ENCODE measurements at places on chromosomes 13 and 19. TPM values are rescaled to one million over a fixed set of nuclear protein-coding genes. Genes with fewer than 3 reads are reported as not detected.

DNA sequence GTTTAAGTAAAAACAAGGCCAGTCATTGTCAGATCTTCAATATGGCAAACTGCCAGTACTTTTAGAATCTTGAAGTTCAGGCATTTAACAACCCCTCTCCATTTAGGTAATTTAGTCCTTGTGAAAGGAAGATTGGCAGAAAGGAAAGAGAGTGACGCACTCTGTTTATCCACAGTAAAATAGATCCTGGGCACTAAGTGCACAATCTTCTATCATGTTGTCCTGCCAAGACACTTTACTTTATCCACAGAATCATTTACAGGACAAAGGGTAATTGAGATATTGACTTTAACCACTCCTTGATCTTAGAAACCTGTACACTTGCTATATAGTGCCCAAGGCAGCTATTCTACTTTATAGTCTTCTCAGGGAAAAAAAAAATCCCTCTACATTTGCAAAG, 786.4 kb upstream of the SLITRK1 start:
- no peak for DNase-seq

DNA sequence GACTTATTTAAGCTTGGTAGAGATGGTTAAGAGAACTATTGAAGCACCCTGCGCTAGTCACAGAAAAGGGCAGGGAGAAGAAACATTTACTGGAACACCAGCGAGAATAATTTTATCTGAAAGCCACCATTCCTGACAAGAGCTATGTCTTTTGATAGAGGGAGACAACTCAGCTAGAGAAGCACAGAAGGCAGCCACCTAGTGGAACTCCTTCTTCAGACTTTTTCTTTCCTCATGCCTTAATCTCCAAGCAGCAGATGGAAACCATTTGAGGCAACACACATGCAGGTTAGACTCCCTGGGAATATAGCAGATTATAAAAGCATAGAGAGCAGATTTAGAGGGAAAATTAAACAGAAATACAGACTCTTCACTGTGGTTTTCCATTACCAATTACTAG, 813.4 kb downstream of the SLITRK6 start:
- no peak for DNase-seq

DNA sequence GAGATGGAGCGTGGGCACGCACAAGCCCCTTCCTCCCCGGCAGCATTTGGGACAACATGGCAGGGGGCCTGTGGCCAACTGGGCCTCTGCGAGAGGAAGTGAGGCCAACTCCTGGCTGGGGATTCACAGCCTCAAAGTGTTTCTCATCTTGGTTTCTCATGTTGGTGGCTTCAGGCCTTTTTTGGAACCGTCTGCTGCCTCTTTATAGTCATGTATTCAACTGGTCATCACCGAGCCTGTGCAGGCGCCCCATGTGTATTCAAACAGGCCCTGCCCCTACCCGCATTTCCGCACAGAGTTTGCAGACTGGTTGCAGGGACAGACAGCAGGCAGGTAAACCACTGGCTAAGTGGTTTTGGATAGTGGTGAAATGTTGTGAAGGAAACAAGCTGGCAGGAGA, 17.3 kb upstream of the RELB start:
- no peak for DNase-seq

- no peak for DNase-seq
Observed at GRCh38 chr19:23561341-23561740, 125.7 kb downstream of the ZNF675 start.

DNA sequence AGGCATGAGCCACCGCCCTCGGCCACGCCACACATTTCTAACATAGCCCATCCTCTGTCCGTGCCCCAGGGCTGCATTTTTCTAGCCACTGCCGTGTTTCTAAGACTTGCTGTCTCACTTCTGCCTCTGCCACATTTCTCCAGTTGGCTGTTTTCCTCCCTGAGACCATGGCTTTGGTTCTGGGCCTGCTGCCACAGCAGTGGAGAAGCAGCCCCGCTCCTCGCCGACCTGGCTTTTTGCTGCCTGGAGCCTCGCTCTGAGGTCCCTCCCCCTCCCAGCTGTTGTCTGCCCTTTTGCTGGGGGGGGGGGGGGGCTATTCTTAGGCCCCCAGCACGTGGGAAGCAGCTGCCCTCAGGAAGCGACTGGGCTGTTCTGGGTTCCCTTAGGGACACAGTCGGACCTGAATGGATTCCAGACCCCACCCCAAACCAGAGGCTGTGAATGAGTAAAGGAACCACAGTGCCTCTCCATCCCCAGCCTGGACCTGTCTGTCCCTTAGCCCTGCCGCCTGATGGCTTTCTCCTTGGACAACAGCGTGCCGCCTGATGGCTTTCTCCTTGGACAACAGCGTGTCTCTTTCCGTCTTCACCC, 3.3 kb downstream of the GYS1 start:
- DNase-seq, result no peak

DNA sequence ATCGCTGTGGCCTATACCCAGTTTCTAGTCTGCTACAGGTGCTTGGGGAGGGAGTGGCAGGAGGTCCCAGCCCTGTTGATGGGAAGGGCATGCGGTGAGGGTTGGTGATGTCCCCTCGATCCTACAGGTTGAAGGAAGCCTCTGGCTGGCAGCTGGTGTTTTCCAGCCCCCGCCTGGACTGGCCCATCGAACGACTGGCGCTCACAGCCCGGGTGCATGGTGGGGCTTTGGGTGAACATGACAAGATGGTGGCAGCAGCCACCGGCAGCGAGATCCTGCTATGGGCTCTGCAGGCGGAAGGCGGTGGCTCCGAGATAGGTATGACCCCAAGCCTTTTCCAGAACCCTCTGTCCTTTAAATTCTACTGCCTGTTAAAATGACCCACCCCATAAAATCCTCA, 3.9 kb downstream of the SHKBP1 start:
- no peak for DNase-seq

DNA sequence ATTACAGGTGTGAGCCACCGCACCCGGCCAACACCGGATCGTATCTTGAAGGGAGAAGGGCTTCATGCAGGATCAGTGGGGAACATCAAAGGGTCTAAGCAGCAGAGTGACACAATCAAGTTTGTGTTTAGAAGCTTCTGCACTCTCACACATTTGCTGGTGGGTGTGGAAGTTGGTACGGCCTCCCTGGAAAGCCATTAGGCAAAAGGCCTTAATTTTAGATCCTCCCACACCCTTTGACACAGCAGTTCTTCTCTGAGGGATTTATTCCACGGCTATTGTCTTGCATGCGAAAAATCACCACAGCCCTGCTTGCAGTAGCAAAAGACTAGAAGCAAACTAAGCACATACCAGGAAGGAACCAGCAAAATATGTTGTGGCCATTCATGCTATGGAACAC, 18.3 kb upstream of the SLC1A5 start:
- DNase-seq, result no peak

- DNase-seq, result peak; percentile 64
Observed at GRCh38 chr19:38741670-38742069, 2.6 kb downstream of the CAPN12 start.

F2RL3 gene
- 4.6 TPM for total RNA-seq

DNA sequence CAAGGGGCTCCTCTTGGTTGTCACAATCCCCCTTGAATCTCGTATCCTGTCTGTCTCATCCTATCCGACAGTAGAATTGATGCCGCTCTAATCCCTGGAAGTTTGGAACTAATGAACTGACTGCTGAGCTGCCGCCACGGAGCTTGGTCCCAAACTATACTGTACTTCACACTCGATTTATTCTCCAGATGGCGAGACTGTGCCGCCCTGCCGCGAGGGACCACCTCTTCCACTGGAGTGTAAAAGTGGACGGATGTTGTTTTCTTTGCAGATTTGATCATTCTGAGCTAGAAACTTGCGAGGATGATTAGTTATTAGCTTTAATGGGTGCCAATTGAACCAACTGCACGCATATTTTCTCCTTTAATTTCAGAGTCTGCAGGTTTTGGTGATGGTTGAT, 117.2 kb downstream of the ZIC5 start:
- DNase-seq, result no peak

DNA sequence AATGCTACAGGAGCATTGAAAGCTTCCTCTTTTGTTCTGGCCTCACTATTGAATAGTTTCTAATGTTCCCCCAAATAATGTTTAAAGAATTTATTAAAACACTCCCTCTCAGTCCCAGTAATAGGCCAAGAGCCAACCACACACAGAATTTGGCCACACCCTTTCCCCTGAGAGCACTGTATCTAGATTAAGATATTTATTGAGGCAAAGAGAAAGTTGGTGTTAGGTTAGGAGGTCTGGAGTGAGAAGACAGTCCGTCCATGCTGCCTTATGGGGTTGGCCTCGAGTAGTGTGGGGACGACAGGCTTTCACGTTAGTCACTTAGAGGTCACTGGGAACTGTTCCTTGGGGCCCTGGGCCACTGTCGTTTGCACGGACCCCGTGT, 122.9 kb upstream of the RNF113B start:
- DNase-seq, result no peak

GRCh38 chr19:36058481-36059179, 3.9 kb downstream of the WDR62 start:
- DNase-seq, result no peak

DNA sequence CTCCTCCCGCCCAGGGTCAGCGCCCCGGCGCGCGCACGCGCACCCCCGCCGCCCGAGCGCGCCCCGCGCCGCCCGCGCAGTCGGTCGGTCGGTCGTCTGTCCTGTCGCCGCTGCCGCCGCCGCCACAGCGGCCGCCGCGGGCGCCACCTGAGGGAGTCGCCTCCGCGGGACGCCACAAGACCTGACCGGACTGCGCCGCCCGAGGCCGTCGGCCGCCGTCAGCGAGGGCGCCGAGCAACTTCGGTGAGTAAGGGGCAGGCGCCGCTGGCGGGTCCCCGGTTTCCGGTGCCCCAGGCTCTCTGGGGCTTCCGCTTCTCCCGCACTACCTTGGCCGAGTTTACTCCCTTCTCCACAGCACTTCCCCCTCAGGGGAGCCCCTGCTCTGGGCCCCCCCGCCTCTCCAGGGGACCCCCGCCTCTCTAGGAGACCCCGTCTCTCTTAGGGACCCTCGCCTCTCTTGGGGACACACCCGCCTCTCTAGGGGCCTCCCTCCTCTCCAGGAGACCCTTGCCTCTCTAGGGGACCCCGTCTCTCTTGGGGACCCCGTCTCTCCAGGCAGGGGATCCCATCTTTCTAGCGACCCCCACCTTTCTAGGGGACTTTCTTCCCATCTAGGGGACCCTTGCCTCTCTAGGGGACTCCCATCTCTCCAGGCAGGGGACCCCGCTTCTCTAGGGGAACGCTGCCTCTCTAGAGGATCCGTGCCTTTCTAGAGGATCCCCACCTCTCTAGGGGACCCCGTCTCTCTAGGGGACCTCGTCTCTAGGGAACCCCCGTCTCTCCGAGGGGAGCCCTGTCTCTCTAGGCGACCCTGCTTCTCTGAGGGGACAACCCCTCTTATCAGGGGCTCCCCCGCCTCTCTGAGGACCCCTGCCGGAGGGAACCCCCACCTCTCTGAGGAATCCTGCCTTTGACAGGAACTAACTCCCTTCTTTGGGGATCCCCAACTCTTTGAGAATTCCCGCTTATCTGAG, 19.3 kb upstream of the GATAD2A start:
- DNase-seq, result no peak

GRCh38 chr13:36973621-36974295, 25.4 kb downstream of the ALG5 start:
- DNase-seq, result no peak

DNA sequence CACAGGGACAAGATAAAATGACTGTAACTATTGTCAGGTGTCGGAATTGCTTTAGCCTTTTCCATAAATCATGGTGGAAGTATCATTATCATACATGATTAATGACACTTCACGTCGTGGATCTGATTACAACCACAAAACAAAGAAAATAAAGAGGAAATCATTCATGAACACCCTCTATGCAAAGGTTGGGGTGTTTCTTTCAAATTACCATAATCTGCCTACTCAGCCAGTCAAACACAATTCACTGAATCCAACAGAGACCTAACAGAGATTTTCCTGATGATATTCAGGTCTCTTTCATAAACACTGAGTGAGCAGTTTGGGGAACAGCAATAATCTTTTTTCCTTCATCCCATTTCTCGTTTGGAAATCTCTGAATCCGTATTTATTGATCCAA, 625.6 kb downstream of the DCT start:
- DNase-seq, result no peak

IGLON5 gene
- total RNA-seq, result 0.19 TPM

Measured in posterior vena cava (tissue), 2 donors.